ENCODE measurements at places on chromosomes 4 and X. TPM values are rescaled to one million over a fixed set of nuclear protein-coding genes. Genes with fewer than 3 reads are reported as not detected.

DNA sequence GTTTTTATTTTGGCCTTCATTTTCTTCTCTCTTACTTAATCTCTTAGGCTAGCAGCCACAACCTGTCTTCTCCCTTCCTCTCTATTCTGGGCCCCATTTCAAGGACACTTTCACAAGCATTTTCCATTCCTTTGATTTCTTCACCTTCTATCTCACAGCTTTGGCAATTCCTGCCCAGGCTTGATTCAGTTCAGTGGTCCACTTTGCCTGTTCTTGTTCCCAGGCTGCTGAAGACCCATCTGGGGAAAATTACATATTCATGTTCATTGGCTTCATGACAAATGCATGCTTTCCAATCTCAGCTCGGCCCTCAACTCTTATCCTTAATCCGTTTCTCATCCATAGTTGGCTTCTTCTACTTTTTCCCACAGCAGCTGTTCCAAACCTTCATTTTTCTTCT lies 38.7 kb upstream of the LPAR4 start:
- DNase-seq: no peak

Gene ZDHHC15
- not detected for total RNA-seq

- DNase-seq: no peak
Observed at GRCh38 chr4:42703813-42704212, 46.9 kb upstream of the ATP8A1 start.

- DNase-seq: no peak
Observed at GRCh38 chrX:109601486-109601885, 23.5 kb downstream of the KCNE5 start.

Gene GPM6B
- total RNA-seq: not detected

GRCh38 chr4:128601991-128602695 lies 207.4 kb upstream of the JADE1 start:
- DNase-seq: peak; percentile 59

DNA sequence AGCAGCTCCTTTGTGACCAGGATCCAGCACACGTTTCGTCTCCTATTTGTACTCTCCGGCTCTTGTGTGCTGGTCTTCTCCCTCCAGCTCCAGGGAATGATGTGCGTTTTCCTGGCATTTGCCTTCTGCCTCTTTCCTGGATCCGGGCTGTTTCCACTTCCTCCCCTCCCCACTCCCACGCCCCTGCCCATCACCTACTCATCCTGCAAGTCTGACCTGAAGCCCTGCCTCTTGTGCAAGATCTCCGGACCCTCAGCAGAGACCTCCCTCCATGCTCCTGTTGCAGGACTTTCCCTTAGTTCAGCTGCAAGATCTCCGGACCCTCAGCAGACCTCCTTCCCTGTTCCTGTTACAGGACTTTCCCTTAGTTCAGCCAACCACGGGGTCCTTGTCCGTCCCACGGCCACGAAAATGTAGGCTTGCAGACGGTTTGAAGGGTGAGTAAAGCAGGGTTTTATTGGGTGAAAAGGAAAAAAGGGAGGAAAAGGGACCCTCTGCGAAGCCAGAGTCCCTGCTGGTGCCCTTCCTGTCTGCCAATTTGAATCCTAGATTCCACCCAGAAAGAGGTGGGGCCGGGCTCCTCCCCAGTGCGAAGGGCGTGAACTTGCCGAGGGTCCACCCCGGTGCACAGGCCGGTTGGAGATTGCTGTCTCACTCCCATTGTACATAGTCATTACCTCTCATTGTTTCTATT lies 74.4 kb upstream of the IRF2 start:
- no peak for DNase-seq

Gene RAB39B
- total RNA-seq: not detected

GRCh38 chr4:57080781-57081650 lies 29.2 kb downstream of the IGFBP7 start:
- peak; percentile 93 for DNase-seq

Gene MAGEH1
- 28.2 TPM for total RNA-seq

Gene PPP4R3C
- total RNA-seq: not detected

- no peak for DNase-seq
Observed at GRCh38 chrX:19040373-19040772, 56.5 kb upstream of the PHKA2 start.

GRCh38 chr4:89069481-89069880 lies 12.5 kb upstream of the FAM13A start:
- DNase-seq: no peak

- no peak for DNase-seq
Observed at GRCh38 chr4:91827914-91828313, 475.9 kb upstream of the GRID2 start.

DNA sequence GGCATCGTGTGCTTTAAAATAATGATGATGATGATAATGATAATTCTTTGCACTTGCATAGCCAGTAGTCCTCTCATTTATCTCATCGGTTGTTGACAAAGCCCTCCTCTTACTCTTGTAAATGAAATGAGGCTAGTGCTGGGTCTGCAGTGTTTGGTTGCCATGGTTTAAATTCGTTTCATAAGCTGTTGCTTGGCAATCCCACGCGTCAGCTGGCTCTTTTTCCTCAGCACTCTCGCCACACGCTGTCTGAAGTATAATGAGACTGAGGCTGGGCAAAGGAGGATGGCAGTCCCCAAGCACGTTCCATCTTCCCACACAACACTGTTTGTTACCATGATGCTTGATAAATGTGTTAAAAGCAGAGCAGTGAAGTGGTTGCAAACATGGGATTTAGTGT lies 15.5 kb downstream of the PAGE4 start:
- no peak for DNase-seq

DNA sequence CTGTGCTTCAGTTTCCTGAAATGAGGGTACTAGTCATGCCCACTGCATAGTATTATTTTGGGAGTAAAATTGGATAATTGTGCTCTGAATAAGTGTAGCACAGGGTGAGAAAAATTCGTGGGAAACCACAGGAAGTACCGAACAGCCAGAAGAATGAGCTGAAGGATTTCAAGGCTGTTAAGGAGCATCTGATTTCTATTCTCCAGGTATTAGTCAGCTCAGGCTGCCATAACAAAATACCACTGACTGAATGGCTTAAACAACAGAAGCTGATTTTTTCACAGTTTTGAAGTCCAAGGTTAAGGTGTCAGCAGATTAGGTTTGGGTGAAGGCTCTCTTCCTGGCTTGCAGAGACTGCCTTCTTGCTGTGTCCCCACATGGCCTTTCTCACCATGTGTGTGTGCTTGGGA lies 41.9 kb downstream of the WWC2 start:
- DNase-seq: peak; percentile 88

DNA sequence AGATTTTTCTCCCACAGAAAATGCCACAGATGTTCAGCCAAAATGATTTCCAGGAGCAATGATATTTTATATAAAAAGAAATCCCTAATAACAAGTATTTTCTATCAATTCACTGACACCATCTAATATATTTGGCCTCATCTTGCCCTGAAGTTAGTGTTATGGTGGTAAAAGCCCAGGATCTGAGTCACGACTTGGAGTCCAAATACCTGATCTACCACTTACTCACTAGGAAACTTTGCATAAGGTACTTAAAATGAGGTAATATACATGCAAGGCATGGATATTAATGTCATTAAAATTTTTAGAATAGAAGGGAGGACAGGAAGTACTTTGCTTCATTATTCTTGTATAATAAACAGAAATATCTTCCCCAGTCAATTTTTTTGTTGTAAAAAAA lies 16.3 kb downstream of the PPP3CA start:
- no peak for DNase-seq

DNA sequence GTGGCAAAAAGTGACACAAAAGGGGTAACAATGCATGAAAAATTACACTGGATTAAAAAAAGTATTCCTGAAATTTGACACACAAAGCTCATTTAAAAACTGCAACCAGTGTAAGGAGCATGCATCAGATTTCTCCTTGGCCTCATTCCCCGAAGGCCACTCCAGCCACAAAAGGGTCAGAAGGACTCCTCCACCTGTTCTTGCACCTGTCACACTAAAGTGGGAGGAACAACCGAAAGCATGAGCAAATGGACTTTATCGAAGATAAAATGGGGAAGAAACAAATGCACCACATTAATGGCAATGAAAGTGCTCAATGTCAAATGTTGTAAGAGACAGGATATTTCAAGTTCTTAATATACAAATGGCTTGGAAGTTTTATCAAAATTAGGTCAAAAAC lies 88.2 kb downstream of the ADGRA3 start:
- no peak for DNase-seq

Gene GABRB1
- not detected for total RNA-seq

- no peak for DNase-seq
Observed at GRCh38 chr4:156975686-156976085, 4.1 kb upstream of the PDGFC start.

- no peak for DNase-seq
Observed at GRCh38 chrX:114626323-114626722, 42.4 kb downstream of the HTR2C start.

Measured in SJSA1 (cell line).